ENCODE measurements at places on chromosomes 16 and 17. TPM values are rescaled to one million over a fixed set of nuclear protein-coding genes. Genes with fewer than 3 reads are reported as not detected.

NLRP1 gene
- 72.5 TPM for total RNA-seq

LAT gene
- total RNA-seq, result 5.3 TPM

CDC27 gene
- total RNA-seq, result 64.3 TPM

C16orf74 gene
- total RNA-seq, result 1.5 TPM

TSPAN10 gene
- total RNA-seq, result 0.44 TPM

UMOD gene
- not detected for total RNA-seq

HBA1 gene
- total RNA-seq, result 11.9 TPM

CHD9NB gene
- not detected for total RNA-seq

MXRA7 gene
- total RNA-seq, result 243 TPM

NAA60 gene
- 21.9 TPM for total RNA-seq

CPNE2 gene
- total RNA-seq, result 43.2 TPM
